Muscle of leg (tissue), 16 donors: ENCODE measurements at places on chromosomes 7 and 10. TPM values are rescaled to one million over a fixed set of nuclear protein-coding genes. Genes with fewer than 3 reads are reported as not detected.

Gene ATG9B
- total RNA-seq, result 0.22 TPM

Gene EVX1
- not detected for total RNA-seq

Gene PLXDC2
- 49.9 TPM for total RNA-seq

Gene AKR1D1
- total RNA-seq, result not detected

Gene AKR1C8
- 0.09 TPM for total RNA-seq

Gene FLNC
- total RNA-seq, result 339 TPM

Gene MYO1G
- 0.58 TPM for total RNA-seq

Gene CTAGE8
- 1.1 TPM for total RNA-seq

Gene LIPM
- not detected for total RNA-seq

Gene KCNIP2
- 2.0 TPM for total RNA-seq

Gene HHEX
- total RNA-seq, result 3.6 TPM

Gene SLC13A4
- total RNA-seq, result 0.09 TPM

Gene AFAP1L2
- 20.7 TPM for total RNA-seq

Gene TET1
- 20.6 TPM for total RNA-seq

Gene JAKMIP3
- total RNA-seq, result 0.27 TPM

Gene SCRN1
- 27.6 TPM for total RNA-seq

Gene VPS50
- 25.5 TPM for total RNA-seq

Gene ASAH2
- total RNA-seq, result 1.6 TPM

Gene RET
- 1.2 TPM for total RNA-seq

Gene CPED1
- total RNA-seq, result 26.6 TPM
